Fibroblast of the conjunctiva (primary cell): ENCODE measurements at places on chromosomes 5 and 9.
A peak's percentile ranks its signal among the peaks of the same experiment; 100 is the strongest.

DNA sequence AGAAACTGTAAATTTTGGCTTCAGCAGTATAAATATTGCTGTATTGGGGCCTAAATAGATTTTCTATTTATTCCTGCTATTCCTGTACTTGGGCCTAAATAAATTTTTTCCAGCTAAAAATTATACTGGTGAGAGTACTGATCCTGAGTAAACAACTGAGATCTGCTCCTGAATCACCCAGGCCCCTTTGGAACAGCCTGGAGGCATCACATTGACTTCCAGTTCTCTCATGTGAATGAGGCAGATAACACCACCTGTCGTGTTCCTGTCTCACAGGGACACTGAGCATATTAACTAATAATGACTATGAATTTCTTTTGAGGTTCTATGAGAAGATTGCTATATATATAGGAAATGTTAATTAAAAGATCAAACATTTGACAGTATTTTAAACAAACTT, 119.5 kb upstream of the PLCXD3 start:
- DNase-seq = no peak

DNA sequence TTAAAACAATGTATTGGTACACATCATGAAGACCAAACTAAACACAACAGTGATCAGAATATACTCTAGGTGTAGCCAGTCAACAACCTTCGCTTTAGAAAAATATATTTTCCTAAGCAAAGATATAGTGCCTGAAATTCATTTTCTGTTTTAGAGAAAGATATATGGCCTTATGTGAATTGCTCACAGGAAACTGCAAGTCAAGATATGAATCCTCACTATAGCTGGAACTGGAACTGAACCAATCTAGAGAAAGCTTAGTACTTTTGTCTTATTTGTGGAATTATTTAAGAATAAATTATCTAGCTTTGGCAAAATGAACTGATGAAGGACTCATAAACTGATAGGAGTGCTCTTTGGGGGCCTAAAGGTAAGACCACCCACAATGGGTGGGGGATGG, 27.3 kb downstream of the GZMK start:
- no peak for DNase-seq

GRCh38 chr5:231661-232060, 13.5 kb downstream of the SDHA start:
- no peak for DNase-seq

DNA sequence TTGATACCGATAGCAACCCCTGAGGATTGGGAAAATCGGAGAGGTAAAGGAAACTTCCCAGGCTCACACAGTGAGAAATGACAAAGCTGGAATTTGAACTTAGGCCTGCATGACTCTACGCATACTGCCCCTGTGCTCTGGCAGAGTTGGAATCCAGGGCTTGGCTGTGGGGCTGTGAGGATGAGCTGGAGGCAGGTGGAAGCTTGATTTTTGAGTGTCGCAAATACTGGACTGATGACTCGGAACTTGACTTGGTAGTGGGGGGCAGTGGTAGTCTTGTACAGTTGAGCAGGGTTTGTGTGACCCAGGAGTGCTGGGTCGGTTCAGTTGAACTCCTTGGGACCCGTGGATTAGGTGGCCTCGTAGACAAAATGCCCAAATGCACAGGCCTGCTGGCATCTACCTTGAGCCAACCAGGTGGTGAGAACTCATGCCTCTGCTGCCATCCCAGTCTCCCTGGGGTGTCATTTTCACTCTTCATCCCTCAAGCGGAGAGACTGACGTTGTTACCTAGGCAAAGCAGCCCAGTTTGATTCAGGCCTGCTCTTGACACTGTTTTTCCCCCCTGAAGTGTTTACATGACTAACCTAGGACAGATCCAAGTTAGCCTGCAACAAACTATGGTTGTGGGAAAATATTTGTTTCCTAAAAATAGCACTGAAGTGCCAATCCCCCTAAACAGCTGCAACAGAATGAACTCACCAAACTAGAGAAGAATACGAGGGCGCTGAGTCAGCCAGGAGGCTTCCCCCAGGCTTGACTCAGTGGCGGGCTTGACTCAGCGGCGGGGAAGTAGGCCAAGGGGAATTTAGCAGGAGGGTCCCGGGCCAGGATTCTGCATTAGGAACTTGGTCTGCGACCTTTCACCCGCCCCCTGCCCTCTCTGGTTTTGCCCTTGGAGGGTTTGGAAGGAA, 45.7 kb upstream of the ORM1 start:
- DNase-seq = peak; percentile 68

DNA sequence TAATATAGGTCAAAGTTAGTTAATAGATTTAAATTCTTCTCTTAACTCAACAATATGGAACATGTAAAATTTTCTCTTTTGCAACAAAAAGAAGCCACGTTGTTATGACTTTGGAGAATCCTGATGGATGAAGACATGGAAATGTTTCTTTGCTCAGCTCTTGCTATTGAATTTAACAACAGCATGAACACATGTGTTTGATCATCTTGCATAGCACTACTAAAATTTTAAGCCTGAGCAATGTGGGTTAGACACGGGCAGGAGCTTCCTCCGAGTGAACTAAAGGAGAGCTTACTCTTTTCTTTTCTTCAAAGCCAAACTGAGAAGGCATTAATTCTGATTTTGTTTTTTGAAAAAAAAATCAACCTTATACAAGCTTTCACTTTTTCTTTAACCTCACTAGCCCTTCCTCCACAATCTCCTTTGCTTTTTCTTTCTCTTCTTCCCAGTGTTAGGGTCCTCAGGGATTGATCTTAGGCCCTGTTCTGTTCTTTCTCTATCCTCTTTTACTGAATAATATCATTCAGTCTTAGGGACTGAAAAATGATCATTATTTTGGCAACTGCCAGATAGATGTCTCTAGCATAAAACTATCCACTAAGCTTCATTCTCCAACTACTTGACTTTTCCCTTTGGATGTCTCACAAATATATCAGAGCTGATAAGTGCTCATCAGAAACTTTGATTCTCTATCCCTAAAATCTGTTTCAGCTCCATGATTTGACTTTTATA, 36.9 kb downstream of the ADAMTS19 start:
- DNase-seq = no peak

- DNase-seq = no peak
These were observed 27.4 kb downstream of the OXCT1 start for GRCh38 chr5:41842777-41843176.

- DNase-seq = no peak
These were observed 1030.5 kb downstream of the TLE4 start for GRCh38 chr9:80602291-80602690.

- no peak for DNase-seq
These were observed at the start of gene PCDHGA5 for GRCh38 chr5:141363952-141364660. TSS of gene PCDHGA5 (plus strand) at chr5:141364162. CDS start at chr5:141364331, 169 bp downstream.

GRCh38 chr9:123040801-123041200, 7.3 kb downstream of the GPR21 start:
- no peak for DNase-seq

DNA sequence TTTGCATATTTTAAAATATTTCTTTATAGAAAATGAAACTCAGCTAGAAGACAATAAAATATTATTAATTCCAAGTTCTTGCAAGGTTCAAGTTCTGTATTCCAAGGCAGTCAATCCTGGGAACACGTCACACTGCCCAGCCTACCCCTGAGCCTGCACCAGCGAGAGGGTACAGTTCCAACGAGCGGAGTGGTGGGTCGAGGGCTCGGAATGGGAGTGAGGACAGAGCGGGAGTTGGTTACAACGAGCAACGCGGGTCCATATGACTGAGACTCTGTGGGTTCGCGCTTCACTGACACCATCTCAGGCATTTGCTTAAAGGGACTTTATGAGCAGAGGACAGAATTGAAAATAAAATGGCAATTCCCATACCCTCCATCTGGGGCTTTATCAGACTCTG, 40.0 kb upstream of the SPTLC1 start:
- DNase-seq = no peak

- no peak for DNase-seq
These were observed 1.0 kb downstream of the ADAMTS19 start for GRCh38 chr5:129460936-129461710.

- no peak for DNase-seq
These were observed 61.9 kb upstream of the MEGF10 start for GRCh38 chr5:127228540-127229184.

GRCh38 chr5:129511291-129511690, 51.2 kb downstream of the ADAMTS19 start:
- no peak for DNase-seq

- no peak for DNase-seq
These were observed 182.4 kb upstream of the ATP10B start for GRCh38 chr5:161034451-161034850.

- no peak for DNase-seq
These were observed 50.3 kb downstream of the GNAQ start for GRCh38 chr9:77981332-77981731.
